ENCODE measurements at places on chromosomes 12 and 14.

DNA sequence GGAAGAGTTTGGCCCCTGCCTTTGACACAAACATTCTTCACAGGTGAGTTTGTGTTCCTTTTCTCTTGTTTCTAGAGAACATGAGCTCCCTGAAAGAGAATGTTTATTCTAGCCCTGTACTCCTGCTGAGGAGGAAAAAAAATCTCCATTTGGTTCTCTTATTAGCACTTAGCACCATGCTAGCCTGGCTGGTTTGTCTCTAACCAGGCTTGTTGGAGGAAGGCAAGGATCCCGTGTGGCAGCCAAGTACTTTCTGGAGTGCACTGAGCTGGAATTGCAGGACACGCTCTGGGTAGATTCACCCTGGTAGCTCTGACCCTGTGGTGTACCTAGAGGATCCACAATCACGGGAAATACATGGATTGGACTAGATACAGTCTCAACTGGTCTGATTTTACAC, 41.9 kb downstream of the KCNA1 start:
- DNase-seq = no peak

- DNase-seq = no peak
Measured at GRCh38 chr14:34867199-34867598, 8.0 kb downstream of the BAZ1A start.

- DNase-seq = no peak
Measured at GRCh38 chr12:57416039-57416996, 14.5 kb downstream of the R3HDM2 start.

- DNase-seq = no peak
Measured at GRCh38 chr12:114961491-114961890, 277.5 kb upstream of the TBX3 start.

DNA sequence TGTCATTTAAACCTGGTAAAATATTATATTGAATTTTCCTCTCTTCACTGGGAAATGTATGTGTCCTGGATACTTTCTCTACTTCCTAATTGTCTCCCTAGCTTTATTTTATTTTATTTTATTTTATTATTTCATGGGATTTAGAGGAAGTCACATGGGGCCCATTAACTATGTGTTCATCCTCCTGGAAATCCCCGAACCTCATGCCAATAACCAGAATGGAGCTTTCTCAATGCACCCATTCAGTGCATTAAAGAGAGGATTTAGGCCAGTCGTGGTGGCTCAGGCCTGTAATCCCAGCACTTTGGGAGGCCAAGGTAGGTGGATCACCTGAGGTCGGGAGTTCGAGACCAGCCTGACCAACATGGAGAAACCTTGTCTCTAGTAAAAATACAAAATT, 1.3 kb upstream of the RPGRIP1 start:
- DNase-seq = no peak

GRCh38 chr12:11824736-11825135, 175.3 kb downstream of the ETV6 start:
- DNase-seq = no peak

DNA sequence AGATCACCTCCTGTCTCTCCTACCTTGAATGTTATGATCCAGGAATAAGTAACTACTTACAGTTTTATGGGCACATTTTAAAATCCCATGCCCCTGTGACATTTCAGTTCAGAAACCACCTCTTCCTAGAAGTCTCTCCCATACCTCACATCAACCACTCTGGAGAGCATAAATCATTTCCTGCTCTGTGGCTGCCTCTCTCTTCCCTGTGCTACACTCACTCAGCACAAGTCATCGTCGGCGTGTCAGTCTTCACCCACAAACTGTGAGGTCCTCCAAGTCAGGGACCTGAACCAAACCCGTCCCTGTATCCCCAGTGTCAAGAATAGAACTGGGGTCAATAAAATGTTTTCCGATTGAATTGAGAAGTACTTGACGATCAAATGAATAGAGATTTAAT, 863.3 kb downstream of the BCL11B start:
- no peak for DNase-seq

GRCh38 chr12:11771356-11771755, 121.9 kb downstream of the ETV6 start:
- no peak for DNase-seq

DNA sequence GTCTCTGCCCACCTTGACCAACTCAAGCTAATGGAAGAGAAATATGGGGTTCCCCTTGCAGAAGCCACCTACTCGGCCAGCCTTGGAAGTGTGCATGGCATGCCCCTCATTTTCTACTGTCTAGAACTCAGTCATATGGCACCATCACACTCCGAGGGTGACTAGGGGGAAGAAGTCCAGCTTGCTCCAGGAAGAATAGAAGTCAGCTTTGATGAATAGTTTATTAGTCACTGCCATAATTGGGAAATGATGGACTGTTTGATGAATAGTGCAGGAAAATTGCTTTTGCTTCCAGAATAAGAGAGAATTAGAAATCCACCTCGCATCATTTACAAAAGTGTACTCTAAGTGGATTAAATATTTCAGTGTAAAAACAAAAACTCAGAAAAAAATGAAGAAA, 1030.6 kb downstream of the VRK1 start:
- no peak for DNase-seq
